ENCODE measurements at places on chromosomes 16 and 17.

GRCh38 chr17:42878123-42878880 lies 22.3 kb upstream of the G6PC1 start:
- DNase-seq, result peak; percentile 68

DNA sequence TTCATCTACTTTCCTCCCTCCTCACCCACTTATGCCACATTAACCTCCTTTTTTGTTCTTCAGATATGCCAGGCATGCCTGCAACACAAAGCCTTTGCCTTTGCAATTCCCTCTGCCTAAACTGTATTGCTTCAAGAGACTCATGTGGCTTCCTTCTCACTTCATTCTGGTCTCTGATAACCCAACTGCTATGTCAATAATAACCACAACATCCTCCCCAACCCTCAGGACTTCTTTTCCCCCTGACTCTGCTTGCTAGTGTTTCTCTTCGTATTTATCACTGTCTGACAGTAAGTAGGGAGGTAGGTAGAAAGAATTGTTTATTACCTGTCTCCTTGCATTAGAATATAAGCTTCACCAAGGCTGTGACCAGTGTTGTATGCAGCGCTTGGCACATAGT lies 22.4 kb downstream of the RBL2 start:
- DNase-seq, result no peak

- no peak for DNase-seq
Measured at GRCh38 chr17:33373273-33373672, 80.2 kb upstream of the ASIC2 start.

DNA sequence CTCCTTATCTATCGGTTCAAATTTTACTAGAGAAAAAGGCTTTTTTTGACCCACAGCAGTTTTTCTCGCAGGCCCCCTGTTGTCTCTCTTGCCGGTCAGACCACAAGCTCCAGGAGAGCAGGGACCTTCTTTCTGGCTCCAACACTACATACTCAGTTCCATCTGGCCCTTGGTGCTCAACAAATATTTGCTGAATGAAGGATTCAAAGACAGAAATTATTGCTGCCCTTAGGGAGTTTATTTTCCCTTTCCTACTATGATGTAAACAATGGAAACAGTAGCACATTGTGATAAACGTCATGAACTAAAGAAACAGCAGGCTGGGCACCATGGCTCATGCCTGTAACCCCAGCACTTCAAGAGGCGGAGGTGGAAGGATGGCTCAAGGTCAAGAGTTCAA lies 59.0 kb upstream of the ATP2A3 start:
- no peak for DNase-seq

DNA sequence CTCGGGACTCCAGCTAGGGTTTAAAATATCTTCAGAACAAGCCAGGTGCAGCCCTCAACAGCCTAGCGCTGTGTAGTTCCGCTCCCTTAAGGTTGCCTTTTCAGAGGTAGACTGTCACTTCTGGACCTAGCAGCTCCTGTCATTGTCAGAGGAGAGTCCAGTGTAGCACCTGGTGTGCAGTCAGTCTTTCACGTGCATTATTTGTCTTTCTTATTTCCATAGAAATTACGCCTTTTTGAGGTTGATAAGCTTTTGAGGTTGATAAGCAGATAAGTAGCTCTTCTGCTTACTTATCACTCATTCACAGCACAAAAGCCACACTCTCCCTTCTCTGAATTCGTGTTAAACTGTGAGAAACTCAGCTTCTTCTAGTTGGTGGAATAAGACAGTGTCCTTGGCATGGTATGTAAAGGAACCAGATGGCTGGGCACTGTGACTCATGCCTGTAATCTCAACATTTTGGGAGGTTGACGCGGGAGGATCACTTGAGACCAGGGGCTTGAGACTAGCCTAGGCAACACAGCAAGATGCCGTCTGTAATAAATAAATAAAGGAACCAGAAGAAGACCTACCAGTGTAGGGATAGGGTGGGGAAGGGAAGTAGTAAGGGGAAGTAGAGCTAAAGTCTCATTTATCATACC lies 10.2 kb downstream of the EEF2K start:
- DNase-seq, result no peak

DNA sequence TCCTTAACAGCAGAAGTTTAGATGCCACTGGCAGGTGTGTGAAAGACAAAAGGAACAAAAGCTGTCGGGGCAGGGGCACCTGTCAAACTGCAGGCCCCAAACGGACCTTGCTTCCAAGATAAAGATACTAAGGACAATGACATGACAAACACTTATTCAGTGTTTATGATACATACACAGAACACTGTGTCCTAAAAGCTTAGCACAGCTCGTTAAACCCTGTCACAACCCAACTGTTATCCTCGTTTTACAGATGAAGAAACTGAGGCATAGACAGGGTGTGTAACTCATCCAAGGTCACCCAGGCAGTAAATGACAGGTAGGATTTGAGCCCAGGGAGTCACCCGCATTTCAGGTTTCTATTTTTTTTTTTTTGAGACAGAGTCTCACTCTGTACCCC lies 9.6 kb downstream of the SDK2 start:
- no peak for DNase-seq

DNA sequence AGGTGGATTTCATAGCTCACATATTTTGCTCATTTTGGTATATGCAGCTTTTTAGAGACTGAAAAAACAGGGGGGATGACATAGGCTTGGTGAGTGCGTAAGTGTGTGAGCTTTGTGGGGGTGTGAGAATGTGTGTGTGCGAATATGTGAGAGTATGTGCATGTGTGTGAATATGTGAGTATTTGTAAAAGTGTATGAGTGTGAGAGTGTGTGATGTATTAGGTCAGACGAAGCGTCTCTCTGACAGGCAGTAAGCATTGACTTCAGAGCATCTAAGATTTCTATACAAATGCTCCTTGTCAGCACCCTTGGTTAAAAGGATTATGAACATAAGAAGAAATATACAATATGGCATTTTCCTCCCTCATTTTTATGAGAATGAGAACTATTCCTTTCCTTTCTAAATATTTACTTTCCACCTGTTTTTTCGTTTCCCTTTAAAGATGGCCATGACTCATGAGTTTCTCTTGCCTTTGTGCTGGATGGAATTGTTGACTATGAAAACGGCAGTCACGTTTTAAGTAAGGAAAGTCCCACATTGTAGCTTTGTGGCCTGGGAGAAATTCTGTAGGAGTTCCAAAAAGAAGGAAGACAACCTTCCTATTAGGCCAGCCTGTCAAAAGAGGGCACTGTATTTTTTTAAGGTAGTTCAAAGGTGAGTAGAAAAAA lies 276.4 kb downstream of the FOXL1 start:
- no peak for DNase-seq

GRCh38 chr17:82358465-82359350 lies at the start of gene TEX19:
TSS of gene TEX19 (plus strand) at chr17:82359247. CDS start at chr17:82362151, 2,904 bp downstream.
- no peak for DNase-seq

GRCh38 chr16:52308051-52308450 lies 238.9 kb downstream of the TOX3 start:
- DNase-seq, result no peak

DNA sequence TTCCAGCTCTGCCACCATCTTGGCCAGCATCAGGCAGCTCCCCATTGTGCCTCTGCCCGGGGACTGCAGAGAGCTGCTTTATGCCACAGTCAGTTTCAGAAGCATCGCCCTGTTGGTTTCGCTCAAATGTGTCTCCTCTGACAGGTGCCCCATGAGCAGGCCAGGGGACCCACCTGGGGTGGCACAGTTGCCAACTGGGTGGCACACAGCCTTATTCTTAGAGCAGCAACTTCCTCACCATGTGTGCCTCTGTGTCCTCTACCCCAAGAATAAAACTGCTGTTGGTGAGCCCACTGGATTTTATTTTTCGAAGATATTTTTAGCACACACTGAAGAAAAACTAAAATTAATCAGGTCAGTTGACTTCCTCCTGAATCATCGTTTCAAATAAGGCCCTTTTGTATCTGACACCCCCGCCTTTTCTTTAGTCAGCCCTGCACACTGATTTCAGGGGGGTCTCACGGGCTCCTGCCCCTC lies 44.9 kb upstream of the CACNG5 start:
- no peak for DNase-seq

GRCh38 chr17:48047113-48047740 lies 932 bp upstream of the NFE2L1 start:
- no peak for DNase-seq

DNA sequence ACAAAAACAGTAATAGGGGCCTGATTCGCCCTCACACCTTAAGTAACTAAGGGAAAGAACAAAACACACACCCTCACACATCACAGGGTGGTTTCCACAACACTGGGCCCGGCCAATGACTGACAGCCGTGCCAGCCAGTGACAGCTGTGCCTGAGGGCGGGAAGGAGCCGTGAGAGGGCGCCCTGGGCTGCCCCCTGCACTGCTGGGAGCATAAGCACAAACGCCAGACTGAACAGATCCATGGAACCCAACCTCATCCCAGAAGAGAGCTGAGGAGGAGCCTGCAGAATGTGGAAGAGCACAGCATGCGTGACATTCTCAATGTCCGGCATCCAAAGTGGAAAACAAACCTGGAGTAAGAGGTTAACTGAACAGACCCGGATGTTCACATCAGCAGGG lies 16.0 kb downstream of the CSNK1D start:
- peak; percentile 37 for DNase-seq

DNA sequence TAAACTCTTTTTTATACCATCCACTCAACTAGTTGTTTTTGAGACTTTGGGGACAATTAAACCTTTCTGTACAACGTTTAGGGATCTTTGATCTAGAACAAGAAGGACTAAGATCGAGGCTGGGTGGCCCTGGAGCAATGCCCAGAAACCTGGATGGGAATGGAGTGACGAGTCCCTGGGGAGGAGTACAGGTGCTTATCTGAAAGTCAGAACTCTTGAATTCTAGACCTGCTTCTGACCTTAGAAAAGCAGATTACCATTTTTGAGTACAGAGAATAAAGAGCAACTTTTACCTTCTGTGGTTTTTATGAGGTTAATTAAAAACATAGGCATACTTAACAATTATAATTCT lies 17.8 kb downstream of the UBE2Z start:
- no peak for DNase-seq
